Esophagus squamous epithelium (tissue), 5 donors: ENCODE measurements at places on chromosomes 16 and 17.
A peak's percentile ranks its signal among the peaks of the same experiment; 100 is the strongest.

DNA sequence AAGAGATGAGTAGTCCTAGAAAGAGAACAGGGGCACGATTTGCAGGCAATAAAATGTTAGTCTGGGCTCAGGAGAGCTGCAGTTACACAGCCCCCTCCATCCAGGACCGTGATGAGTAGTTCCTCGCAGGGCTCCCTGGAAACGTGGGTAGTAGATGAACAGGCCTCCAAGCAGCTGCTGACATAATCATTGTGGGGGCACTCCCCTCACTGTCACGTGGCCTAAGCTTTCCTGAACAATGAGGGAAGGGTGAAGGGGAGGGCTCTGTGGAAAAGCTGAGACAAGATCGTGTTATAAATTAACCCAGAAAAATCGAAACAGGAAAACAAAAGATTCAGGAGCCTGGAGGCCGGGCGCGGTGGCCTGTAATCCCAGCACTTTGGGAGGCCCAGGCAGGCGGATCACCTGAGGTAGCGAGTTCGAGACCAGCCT is 1.3 kb upstream of the PER1 start:
- DNase-seq = no peak

DNA sequence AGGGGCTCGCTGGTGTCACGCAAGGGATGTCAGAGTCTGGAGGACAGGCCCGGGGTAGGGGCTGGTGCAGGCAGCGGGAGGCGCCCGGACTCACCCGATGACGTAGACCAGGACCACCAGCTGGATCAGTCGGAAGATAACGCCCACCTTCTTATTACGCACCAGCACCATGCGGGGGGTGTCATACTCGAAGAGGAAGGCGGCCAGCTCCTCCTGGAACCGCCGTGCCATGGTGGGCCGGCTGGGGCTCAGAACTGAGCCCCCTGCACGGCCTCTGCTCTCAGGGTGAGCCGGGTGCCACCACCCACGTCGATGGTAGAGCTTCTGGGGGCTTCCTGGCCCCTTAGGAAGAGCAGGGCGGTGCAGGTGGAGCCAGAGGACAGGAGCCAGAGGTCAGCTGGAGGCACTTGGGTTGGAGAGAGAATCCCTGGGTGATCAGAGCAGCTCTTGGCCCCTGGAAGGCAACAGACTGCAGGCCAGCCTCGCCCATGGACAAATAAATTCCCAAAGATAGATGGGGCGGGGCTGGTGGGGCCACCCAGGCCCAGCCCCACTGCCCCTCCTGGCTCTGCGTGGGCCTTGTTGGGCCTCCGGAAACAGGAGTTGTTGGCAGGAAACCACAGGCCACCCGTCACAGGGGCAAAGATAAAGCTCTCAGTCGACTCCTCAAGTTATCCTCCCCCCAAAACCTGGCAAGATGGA is at the start of gene P2RX1:
P2RX1 (minus strand) TSS at position 471 of the 702 bp plus-strand sequence; CDS start at position 231, 240 bp downstream.
- no peak for DNase-seq

- DNase-seq = no peak
Observed at GRCh38 chr16:10972108-10972818, 27.9 kb downstream of the CLEC16A start.

DNA sequence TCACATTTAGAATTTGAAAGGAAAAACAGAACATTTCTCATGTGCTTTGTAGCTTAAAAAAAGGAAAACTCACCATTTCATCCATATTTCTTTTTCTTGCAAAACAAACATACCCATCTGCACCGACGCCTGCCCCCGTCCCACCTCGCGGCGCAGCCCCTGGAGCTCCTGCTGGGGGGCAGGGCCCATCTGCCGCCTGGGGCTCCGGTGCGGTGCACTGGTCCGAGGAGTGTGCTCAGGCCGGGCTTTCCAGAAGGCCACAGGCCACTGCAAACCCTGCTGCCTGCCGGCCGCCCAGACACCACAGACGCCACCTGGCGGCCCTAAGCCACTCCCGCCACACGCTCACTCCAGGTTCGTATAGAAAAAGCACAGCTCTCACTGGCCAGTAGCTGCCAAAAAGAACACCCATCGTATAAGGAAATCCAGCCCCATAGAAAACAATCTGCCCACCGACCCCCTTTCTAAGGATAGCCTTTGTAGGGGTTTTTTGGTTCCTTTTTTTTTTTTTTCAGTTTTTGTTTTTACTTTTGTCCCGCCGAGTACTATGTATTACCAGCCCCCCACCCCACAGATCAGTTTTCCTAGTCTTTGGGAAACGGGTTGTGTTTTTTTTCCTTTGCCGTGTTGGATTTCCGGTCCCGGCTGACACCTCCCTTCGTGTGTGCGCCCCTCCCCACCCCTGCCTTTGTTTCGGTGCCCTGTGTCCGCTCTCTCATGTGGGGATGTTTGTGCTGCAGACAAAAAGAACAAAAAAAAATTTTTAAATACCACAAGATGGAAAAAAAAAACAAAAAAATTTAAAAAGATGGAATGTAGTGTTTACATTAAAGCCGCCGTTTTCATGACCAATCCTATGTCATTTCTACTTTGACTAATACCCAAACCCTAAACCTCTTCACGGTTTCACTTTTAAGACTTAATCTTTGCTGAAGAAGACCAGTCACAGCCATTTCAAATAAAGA is 68.8 kb downstream of the AMFR start:
- peak; percentile 22 for DNase-seq

DNA sequence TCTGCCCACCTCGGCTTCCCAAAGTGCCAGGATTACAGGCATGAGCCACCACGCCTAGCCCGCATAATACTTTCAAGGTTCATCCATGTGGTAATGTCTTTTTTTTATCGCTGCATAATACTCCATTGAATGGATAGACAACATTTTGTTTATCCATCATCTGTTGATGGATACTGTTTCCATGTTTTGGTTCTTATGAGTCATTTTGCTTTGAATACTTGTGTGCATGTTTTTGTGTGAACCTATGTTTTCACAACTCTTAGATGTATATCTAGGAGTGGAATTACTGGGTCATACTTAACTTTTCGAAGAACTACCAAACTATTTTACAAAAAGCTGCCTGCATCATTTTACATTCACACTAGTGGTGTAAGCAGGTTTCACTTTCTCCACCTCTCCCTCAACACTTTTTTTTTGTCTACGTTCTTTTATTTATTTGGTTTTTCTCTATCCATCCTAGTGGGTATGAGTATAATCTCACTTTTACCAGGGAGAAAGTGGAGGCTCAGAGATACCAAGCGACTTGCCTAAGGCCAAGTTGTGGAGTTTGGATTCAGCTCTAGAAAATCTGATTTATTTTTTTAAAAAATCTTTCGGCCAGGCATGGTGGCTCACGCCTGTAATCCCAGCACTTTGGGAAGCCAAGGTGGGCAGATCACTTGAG is 151.2 kb downstream of the CMIP start:
- no peak for DNase-seq

GRCh38 chr17:8875957-8876356 is 8.5 kb upstream of the PIK3R6 start:
- no peak for DNase-seq

DNA sequence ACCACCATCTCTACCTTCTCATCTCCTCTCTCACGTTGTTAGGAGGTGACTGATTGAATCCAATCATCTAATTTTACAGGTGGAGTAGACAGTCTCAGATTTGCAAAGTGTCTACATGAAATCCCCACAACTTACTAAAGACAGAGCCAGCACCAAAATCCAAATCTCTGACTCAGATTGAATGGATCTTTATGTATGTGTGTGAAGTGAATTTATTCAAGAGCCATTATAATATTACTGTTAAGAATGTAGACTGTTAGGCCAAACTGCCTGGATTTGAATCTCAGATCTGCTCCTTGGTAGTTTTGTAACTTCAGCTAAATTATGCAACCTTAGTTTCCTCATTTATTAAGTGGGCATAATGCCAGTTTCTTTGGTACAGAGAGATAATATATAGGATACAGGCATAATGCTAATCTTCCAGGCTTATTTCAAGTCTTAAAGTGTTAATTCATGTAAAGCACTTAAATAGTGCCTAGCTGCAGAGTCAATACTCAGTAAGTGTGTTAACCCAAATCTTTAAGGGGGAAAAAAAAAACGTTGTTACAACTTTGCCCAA is 12.7 kb downstream of the CNEP1R1 start:
- no peak for DNase-seq

- DNase-seq = no peak
Observed at GRCh38 chr17:78925234-78925633, at the start of gene TIMP2. Gene TIMP2 (minus strand): TSS chr17:78925387. CDS start chr17:78925088, 299 bp downstream.

- no peak for DNase-seq
Observed at GRCh38 chr16:66585481-66586239, 6.4 kb downstream of the CMTM2 start.

- DNase-seq = no peak
Observed at GRCh38 chr17:69607162-69607834, 192.8 kb downstream of the MAP2K6 start.

GRCh38 chr16:30383521-30383920 is 1.2 kb upstream of the SEPTIN1 start:
- DNase-seq = no peak

GRCh38 chr17:56158344-56158743 is 5.1 kb downstream of the ANKFN1 start:
- no peak for DNase-seq

DNA sequence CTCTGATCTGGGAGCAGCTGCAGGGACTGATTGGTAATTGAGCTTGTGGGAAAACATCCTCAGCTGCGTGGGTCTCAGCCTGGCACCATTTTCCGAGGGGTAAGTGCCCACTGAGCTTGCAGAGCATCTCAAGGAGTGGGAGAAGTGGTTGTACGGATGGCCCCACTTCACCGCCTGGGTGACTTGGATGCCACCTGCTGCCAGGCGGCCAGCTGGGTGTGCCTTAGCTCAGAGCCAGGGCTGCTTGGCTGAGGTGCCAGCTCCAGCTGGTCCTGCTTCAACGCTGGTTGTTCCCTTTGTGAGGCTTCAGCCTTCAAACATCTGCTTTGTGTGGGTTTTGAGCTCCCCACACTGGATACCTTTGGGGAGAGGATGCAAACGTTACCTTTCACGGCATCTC is 482.7 kb upstream of the EEF2KMT start:
- no peak for DNase-seq

DNA sequence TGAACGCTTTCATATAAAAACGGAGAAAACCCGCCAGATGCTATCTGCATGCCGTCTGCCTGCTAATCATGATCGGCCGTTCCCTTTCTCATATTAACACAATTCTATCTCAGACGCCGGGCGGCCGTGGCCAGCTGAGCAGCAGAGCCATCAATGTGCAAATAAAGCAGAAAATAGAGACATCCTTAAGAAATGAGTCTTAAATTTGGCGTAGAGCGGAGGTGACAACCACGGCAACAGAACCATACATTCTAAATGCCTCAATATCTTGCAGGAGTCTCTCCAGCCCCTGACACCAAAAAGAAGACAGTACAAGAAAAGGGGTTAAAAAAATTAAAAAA is 2.7 kb upstream of the IRX5 start:
- DNase-seq = no peak

- DNase-seq = no peak
Observed at GRCh38 chr17:48131216-48131824, 23.8 kb downstream of the SNX11 start.

DNA sequence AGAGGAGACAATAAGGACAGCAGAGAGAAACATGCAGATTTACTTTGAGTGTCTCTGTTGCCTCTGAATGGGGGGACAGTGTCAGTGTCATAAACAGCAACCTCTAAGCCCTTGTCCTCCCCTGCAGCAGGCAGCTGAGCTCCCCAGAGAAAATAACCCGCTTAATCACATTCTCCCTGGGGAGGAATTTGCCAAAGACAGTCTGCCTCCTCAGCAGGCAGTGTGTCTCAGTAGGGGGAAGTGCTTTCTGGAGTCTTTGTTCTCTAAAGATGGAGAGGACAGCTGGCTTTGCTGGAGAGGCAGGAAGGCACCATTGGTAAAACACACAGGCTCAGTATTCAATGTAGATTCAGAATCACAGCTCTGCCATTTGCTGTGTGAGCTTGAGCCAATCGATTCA is 16.1 kb downstream of the TEKT5 start:
- no peak for DNase-seq

GRCh38 chr16:10852948-10853347 is 24.1 kb upstream of the CIITA start:
- DNase-seq = no peak

GRCh38 chr16:52584354-52585320 is 37.7 kb upstream of the TOX3 start:
- no peak for DNase-seq

DNA sequence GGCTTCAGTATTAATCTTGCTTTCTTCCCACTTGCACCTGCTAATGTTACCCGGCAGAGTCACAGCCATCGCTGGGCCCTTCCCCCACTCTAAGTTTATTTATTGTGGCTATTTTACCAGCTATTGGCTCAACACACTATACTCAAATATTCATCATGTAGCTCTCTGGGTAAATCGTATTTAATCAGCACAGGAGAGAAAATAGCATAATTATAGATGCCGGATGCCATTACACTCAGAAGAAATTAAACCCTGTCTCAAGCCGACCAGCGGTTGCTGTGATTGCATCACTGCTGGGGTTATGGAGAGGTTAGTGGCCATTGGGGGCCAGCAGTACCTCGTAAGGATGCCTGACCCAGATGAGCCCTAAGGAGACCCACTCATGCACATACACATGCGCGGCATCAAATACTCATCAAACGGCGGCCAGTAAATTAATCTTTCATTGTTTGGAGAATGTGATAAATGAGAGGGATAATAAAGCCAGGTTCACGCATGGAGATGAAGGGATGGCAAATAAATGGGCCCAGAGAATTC is 269.5 kb upstream of the ZFHX3 start:
- no peak for DNase-seq

GRCh38 chr16:1182316-1182671 is 29.4 kb downstream of the CACNA1H start:
- DNase-seq = no peak
